Stimulated activated CD4-positive, alpha-beta T cell treated with anti-CD3 and anti-CD28 coated beads, Interleukin-15, amount 100 ng/mL, for 48 hours (primary cell): ENCODE measurements at places on chromosomes 2 and 18.

DNA sequence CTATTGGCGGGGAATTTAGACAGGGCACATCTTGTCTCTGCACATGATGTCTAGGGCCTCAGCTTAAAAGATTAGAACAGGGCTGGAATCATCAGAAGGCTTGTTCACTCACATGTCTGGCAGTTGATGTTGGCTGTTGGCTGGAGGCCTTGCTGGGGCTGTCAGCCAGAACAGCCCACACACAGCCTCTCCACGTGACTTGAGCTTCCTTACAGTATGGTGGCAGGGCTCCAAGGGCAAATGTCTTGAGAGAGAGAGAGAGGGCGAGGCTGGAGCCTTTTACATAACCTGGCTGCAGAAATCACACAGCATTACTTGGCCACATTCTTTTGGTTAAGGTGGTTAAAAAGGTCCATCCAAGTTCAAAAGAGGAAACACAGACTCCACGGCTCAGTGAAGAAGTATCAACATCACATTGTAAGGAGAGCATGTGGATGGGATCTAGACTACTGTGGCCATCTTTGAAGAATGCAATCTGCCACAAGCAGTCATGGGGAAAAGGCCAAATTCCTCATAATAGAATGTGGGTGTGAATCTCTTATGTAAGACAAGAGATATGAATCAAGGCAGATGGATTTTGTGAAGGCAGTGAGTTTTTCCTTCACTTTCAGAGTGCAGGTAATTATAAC is 30.4 kb downstream of the SRSF7 start:
- DNase-seq = no peak

- DNase-seq = no peak
These were observed 118.9 kb upstream of the ARL5A start for GRCh38 chr2:151946899-151947812.

DNA sequence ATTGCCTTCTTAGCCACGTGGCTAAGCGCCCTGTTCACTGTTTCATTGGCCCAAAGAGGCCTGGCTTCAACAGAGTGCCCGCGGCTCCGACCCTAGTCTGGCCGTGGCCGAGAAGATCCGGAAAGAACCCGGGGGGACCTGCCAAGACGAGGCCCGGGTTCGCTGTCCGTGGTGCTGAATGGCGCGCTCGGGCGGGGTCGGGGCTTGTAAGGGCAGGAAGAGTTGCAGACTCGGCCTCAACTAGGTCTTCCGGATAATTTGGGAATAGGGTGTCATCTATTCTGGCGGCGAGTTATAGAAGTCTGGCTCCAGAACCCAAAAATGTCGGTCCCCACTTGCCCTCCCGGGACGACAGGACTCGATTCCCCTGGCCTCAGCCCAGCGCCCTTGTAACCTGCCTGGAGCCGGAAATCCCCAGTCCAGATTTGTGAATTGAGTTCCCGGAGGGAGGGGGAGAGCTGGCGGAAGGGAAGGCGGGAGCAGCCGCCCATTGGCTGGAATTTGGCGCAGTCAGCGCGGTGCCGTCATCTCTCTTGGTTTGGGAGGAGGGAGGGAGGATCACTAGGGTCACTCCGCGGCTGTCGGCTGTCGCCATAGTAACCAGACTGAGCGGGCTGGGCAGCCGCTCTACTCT is 3.5 kb downstream of the CDK5R2 start:
- DNase-seq = no peak

DNA sequence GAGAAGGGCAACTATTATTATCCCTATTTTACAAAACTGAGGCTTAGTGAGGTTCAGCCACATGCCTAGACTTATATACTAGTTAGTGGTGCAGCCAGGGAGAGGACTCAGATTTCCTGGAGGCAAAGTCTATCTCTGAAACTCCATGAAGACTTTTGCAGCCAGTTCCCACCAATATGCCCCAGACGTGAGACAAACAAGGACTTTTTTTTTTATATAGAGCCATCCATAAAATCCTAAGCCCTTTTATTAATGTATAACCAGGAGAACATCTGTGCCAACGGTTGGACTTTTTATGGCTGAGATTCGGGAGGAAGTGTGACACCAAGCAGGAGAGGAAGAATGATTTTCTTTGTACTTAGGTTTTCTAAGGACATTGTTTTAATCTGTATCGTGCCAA is 29.9 kb downstream of the LIPG start:
- no peak for DNase-seq

- DNase-seq = no peak
These were observed 98.2 kb downstream of the DYSF start for GRCh38 chr2:71551631-71551915.

DNA sequence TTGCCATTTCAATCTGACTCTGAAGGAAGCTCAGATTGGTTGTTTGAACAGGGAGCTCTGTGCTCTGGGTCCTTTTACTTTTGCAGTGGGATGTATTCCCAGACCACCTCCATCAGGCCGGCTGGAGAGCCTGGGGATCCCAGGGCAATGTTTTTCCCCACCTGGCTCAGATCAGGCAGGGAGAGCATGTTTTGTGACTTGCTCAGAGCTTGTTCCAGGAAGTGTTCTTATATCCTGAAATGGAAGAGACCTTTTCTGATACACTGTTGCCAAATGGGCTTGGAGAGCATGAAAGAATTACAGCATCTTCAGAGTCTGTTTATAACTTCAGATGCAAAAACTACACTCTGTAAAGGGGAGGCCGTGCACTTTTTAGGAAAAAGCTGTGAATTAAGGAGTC is 56.0 kb downstream of the LIPG start:
- no peak for DNase-seq

DNA sequence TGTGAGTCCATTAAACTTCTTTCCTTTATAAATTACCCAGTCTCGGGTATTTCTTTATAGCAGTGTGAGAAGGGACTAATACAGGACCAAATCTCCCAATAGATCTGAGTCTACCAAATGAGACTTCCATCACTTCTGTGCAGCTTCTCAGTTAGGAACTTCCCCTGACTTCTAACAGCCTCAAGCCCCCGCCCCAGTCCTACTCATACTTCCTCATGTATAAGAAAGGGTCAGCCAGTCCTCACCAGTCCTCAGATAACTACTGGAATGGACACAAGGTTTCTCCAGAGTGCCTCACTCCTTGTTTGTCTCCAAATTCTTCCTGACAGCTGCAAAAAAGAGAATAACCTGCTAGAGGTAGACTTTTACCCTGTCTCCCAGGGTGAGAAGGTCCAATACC is 19.5 kb downstream of the TTC32 start:
- DNase-seq = no peak

DNA sequence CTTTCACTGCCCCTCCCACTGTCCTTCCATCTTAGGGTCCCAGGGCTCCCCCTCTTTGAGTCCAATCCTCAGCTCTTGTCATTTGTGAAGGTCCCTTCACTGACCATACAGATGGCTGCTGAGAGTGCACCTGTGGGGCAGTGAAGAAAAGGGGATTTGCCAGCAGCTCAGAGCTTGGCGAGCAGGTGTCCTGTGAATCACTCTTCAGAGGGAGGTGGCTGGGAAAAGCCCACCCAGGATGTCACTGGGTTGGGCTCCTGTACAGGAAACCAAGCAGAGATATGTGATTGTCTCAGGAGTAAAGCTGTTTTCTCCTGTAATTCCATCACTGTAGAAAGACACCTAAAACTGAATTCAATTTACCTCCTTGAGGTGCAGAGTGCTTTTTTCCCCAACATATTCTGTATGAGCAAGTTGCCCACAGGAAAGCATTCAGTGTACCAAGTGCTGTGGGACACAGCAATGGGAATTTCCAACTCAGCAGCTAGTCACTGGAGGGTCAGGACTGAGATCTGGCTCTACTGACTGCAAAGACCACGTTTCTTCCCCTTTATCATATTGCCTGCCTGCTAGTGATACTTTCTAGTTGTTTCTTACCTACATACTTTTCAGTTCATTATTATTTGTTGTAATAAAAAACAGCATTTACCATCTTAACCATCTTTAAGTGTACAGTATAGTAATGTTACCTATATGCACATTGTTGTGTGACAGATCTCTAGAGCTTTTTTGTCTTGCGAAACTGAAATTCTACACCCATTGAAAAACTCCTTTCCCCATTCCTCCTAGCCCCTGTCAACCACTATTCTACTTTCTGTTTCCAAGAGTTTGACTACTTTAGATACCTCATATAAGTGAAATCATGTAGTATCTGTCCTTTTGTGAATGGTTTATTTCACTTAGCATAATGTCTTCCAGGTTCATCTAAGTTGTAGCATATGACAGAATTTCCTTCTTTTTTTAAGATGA is 239.1 kb downstream of the TSN start:
- no peak for DNase-seq

DNA sequence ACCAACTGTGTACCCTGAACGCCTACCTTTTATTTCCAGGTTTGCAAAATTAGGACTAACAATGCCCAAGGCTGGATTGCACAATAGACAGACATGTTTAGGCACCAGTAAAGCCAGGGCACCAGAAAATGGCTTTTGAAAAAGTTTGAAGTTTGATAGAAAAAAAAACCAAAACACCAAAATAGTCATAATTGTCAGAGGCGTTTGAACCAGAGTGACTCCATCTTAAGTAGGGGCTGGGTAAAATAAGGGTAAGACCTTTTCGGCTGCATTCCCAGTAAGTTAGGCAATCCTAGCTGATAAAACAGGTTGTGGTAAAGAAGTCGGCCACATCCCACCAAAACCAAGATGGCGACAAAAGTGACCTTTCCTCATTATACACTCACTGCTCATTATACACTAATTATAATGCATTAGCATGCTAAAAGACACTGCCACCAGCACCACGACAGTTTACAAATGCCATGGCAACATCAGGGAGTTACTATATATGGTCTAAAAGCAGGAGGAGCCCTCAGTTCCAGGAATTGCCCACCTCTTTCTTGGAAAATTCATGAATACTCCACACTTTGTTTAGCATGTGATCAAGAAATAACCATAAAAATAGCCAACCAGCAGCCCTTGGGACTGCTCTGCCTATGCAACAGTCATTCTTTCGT is 105.1 kb upstream of the MSH2 start:
- DNase-seq = no peak

GRCh38 chr18:76231402-76231801 is 263.6 kb downstream of the ZNF516 start:
- no peak for DNase-seq

- DNase-seq = no peak
These were observed 75.4 kb downstream of the FHOD3 start for GRCh38 chr18:36372903-36373311.

DNA sequence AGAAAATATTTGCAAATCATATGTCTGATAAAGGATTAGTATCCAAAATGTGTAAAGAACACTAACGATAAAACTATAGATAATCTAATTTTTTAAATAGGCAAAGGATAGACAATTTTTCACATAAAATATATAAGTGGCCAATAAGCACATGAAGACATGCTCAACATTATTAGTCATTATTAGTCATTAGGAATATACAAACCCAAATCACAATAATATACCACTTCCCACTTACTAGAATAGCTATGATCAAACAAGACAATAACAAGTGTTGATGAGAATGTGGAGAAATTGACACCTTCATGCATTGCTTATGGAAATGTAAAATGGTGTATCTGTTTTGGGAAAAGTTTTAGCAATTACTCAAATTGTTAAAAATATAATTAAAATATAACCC is 12.6 kb upstream of the MAP2 start:
- DNase-seq = no peak

DNA sequence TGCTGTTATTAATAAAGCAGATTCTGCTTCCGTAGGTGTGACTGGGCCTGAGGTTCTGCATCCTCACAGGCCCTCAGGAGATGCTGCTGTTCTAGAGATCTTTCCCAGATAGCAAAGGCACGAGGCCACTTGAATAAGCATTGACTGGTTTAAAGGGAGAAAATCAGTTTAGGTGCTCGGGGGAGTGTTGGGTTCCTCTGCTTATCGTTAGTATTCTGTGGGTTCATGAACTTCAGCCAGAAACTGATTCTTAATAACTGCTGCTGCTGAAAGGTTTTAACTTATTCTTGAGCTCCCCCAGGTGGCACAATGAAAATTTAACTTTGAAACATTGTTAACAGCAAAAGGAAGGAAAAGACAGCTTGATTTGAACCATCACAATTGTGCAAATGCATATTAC is 56.9 kb downstream of the ITGA6 start:
- DNase-seq = no peak

DNA sequence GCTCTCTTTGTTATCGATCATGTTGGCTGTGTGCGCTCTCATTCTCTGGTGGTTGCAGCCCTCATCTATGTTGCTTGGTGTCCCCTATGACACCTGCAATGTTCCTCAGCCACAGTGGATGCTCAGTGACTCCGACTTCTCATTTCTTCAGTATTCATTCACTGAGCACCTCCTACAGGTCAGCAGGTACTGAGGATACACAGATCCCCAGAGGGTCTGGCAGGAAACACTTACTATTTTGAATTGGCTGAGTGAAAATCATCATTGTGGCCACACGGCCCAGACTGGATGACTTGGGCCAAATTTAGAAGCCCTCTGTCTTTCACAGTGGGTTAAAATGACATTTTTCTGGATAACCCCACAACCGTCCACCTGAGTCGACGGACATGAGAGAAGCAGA is 32.1 kb downstream of the EN1 start:
- no peak for DNase-seq

DNA sequence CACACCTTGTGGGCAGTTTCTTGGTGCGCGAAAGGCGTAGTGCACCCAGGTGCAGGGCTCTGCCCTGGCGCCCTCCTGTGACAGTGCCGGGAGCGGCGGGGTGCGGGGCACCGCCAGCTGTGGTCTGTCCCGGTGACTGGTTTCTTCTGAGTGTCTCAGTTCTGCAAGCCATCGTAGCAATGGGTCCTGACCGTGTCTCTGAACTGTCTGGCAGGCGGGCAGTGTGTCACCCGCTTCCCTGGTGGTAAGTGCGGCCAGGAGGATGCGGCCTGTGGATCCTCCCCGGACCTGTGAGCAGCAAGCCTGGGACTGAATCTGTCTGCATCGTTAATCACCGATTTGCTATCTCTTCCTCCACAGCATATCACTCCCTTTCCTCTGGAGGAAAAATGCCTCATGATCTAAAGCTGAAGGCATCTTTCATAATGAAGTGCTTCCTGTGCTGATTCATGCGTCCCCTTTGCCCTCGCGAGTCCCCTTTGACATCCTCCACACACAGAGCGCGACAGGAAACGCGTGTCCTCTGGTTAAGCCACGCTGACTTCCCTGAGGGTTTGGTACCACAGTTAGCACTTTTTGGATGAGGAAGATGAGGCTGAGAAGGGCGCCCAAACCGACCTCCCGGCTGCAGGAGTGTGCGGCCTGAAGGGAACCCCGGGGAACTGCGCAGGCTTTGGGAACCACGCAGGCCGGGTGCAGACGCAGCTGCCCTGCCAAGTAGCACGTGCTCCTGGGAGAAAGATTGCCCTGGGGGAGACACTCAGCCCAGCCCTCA is 416.0 kb upstream of the HS6ST1 start:
- DNase-seq = no peak
